ENCODE measurements at places on chromosomes 6 and 20. TPM values are rescaled to one million over a fixed set of nuclear protein-coding genes. Genes with fewer than 3 reads are reported as not detected.

- no peak for DNase-seq
Observed at GRCh38 chr6:109239160-109239559, 143.1 kb downstream of the CD164 start.

Gene NPEPL1
- total RNA-seq: 46.2 TPM

GRCh38 chr20:19566226-19566945 is 191.7 kb upstream of the RIN2 start:
- no peak for DNase-seq

DNA sequence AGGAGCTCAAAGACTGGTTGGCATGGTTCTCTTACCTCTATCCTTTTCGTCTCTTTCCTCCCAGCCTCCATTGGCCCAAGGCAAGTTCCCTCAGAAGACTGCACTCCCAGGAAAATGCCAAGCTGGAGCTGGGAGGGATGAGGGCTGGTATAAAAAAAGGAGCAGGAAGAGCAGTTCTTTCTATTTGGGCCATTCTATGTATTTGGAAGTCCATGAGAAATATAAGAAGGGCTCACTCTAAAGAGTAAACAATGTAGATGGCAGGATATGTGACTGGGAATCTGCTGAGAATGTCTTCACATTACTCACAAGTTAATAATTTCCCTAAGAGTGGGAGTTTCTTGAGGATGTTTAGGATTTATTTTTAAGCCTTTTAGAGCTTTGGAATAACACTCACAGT is 36.6 kb upstream of the ADTRP start:
- DNase-seq: no peak

- DNase-seq: no peak
Observed at GRCh38 chr6:38117281-38117680, 297.8 kb downstream of the ZFAND3 start.

DNA sequence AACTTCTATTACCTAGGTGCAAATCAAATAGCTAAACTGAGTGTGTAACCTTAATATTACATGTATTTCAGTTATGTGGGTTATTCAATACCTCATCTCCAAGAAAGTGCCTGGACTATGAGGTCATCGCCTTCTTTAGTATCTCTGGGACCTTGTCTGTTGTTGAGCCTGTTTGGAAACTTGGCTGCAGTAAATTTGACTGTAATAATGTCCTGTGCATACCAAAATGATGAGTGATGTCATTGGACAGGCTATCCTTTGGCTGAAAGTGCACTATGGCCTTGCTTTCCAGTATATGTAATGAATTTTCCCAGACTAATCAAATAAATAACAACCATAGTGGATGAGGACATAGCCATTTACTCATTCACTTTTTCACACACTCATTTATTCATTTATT is 455.1 kb downstream of the ADGRB3 start:
- DNase-seq: no peak

- no peak for DNase-seq
Observed at GRCh38 chr6:108675226-108676200, 114.8 kb downstream of the FOXO3 start.

DNA sequence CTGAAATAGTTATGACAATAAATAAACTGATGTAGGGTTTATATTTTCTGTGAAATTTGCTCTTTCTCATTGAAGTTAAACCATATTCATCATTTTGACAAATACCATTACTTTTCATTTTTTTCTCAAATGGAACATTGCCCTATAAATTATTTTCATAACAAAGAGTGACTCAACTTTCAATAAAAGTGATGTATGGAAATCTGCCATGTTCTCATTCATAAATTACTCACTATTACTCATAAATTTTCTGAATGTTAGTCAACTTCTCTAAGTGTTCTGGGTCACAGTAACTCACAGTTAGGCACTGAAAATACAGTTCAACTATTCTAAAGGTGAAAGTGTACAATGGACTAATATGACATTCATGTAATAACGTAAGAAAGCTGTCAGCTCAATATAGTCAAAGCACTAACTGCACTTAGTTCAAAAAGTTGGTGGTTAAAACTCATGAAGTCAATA is 19.0 kb upstream of the STX11 start:
- no peak for DNase-seq

Gene CENPW
- total RNA-seq: 0.63 TPM

GRCh38 chr6:55528624-55529023 is 50.4 kb downstream of the HMGCLL1 start:
- no peak for DNase-seq

DNA sequence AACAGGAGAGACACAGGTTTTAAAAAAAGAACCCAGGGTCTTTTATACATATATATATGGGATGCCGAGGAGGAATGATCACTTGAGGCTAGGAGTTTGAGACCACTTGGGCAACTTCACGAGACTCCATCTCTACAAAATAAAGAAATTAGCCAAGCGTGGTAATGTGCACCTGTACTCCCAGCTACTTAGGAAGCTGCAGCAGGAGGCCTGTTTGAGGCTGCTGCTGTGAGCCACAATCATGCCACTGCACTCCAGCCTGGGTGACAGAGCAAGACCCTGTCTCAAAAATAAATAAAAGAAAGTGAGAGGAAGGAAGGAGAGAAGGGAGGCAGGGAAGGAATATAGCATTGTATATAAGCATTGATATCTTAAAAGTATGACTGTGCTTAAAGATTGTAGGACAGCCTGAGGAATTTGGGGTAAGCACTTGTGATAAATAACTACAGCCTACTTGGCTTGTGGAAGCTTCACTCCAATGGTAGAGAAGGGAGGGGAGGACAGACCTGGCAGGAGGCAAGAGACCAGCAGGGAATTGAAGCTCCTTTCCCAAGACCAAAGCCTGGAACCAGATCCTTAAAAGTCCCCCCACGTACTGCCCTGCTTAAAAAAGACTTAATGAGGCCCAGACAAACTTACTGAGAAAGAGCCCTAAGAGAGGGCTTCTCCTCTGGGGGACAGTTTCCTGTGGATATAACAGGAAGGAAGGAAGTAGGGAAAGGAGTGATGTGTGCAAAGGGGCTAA is 2.5 kb upstream of the SNTA1 start:
- DNase-seq: no peak

- DNase-seq: no peak
Observed at GRCh38 chr6:80610846-80611245, 504.4 kb downstream of the BCKDHB start.

- DNase-seq: no peak
Observed at GRCh38 chr6:108897371-108897770, 49.1 kb downstream of the ARMC2 start.

- no peak for DNase-seq
Observed at GRCh38 chr6:31416394-31417014, 13.1 kb downstream of the MICA start.

- no peak for DNase-seq
Observed at GRCh38 chr6:339480-339879, 47.2 kb downstream of the DUSP22 start.

GRCh38 chr6:138833816-138834539 is 38.1 kb downstream of the ECT2L start:
- DNase-seq: peak; percentile 94

Gene LPA
- total RNA-seq: 1.1 TPM

DNA sequence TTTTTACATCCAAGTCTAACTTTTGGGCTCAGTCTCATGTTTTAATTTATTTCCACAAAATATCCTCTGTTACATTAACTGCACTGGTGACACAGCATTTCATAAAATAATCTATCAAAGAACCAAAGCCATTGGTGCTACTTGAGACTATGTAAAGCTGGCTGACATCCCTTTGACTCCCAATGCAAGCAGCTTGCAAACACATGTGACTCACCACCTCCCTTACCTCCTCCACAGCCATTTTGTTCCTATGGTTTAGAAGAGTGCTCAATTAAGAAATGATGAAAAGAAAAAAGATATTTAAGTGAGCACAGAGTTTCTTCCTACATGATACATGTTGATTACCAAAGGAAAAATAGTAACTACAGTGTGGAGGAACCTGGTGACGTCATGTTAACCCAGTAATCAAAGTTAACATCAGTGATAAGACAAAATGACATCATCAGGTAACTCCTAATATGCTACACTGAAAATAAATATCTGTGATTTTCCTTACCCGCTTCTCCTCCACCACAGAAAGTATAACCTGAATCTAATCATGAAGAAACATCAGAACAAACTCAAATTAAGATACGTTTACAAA is 53.3 kb upstream of the LGSN start:
- DNase-seq: no peak

GRCh38 chr6:90703336-90703735 is 116.5 kb upstream of the MAP3K7 start:
- DNase-seq: no peak

Gene FAM217A
- not detected for total RNA-seq

DNA sequence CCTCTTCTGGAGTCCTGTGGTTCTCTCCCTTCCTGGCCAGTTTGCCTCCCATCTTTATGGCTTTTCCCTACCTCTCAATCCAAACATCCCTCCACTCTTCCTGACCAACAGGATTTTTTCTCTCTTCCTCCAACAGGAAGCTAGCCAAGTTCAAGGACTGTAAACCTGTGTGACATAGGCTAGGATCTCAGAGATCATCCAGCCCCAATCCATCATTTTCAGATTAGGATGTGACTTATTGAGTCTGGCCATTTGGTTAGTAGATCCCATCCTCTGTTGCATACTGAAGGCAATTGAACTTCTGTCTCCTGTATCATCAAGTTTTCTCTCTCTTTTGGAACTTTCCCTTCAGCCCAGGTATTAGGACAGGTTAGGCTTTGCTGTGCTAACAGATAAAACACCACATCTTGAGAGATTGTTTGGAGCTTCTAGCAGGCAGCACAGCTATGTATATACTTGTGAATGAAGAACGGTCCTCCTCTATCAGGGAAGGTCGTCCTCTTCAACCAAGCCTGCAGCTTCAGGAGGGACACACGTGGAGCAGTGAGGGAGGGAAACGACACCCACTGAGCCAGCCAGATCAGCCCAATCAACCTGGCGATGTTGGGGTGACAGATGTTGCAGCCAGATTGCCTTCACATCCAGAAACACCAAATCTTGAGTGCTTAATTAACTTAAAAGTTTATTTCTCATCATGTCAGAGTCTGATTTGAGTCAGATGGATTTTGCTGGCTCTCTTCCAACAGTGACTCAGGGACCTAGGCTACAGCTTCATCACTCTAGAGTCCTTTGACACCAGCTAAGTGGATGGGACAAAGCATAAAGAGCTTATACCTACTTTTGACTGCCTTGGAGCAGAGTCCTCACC is 106.8 kb downstream of the GJA10 start:
- DNase-seq: no peak

- no peak for DNase-seq
Observed at GRCh38 chr6:157677235-157677634, 145.8 kb upstream of the SNX9 start.

Gene SIRPB1
- total RNA-seq: 1.2 TPM

Gene GABRR1
- not detected for total RNA-seq

GRCh38 chr6:42051268-42051653 is 937 bp downstream of the TAF8 start:
- DNase-seq: no peak

DNA sequence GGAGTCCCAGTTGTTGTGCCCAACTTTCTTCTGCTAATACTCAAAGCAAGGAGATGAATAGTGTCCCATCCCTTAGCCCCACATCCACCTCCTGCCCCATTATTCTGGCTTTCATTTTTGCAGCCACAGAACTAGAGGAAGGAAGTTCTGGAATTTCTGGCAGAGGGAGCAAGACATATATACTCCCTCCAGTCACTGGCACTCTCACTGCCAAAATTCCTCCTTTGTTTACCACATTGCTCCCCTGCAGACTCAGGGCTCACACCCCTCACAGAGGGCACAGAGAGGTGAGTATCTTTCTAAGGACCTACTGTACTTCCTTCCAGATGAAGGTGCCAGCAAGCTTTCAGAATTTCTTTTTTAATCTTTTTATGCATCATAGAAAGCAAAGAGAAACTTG is 168.0 kb upstream of the ID4 start:
- peak; percentile 62 for DNase-seq

Data from lung (tissue), 17 donors.